OCI-M1 (cell line): ENCODE measurements at places on chromosomes 12 and 14.

- no peak for DNase-seq
These were observed 460.8 kb downstream of the BCAT1 start for GRCh38 chr12:24488091-24488596.

GRCh38 chr14:27995691-27996090 lies 770.9 kb upstream of the FOXG1 start:
- no peak for DNase-seq

DNA sequence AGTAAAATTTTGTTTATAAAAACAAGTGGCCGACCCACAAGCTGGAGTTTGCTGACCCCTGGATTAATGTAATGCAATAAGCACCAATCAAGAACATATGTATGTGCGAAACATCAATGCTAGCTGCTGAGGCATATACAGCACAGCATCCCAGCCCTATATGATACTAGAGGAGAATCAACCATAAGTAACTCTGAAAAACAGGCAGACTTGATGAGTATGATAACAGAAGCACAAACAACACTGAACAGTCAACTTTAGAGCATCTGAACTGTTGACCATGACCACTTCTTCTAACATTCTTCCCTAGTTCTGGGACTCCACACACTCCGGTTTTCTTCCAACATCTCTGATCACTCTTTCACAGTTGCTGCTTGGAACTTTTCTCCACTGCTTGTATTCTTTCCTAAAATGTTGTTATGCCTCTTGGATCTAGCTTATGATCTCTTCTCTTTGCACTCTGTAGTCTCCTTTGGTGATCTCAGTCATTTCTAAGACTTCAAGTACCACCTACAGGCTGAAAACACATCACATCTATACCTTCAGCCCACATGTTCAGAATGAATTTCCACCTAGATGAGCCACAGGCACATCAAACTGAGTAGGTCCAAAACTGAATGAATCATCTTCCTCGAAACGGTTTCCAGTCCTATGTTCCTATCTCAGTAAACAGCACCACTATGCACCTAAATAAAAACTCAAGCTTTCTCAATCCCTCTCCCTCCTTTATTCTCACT lies 57.2 kb downstream of the STXBP6 start:
- DNase-seq, result no peak

DNA sequence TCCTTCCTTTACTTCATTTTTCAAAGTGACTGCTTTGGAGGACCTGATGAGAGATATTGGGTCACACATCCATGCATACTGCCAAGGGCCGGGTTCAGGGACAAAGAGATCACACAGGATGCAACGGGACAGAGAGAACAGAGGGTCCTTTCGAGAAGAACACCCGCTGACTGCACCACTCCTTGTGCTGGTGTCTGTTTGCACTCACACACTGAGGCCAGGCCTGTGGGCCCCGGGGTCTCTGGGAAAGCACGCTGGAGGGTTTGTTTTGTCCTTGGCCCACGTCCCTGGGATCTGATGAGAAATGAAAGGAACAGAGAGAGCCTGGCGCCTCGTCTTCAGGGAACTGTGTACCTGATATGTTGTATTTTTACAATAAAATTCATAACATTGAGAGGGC lies 42.2 kb downstream of the PAH start:
- DNase-seq, result no peak

GRCh38 chr12:96571101-96571862 lies 81.9 kb downstream of the CFAP54 start:
- no peak for DNase-seq

GRCh38 chr14:55762595-55763232 lies 182.7 kb downstream of the KTN1 start:
- no peak for DNase-seq

DNA sequence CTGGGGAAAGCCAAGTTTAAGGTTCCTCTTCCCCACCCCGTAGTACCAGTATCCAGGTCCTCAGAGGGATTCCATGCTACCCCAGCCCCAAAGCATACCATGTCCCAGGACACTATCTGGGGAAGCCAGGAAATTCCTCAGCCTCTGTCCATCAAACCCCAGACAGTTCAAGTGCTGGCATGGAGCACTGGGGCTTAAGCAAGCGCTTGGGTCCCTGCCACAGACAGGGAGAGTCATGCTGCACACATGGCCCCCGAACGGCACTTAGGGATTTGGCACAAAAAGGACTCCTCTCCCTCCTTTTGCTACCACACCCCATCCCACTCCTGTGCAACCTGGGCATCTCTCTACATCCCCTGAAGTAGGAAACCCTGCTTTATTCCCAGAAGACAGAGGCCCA lies 21.8 kb downstream of the ADCY6 start:
- DNase-seq, result no peak

DNA sequence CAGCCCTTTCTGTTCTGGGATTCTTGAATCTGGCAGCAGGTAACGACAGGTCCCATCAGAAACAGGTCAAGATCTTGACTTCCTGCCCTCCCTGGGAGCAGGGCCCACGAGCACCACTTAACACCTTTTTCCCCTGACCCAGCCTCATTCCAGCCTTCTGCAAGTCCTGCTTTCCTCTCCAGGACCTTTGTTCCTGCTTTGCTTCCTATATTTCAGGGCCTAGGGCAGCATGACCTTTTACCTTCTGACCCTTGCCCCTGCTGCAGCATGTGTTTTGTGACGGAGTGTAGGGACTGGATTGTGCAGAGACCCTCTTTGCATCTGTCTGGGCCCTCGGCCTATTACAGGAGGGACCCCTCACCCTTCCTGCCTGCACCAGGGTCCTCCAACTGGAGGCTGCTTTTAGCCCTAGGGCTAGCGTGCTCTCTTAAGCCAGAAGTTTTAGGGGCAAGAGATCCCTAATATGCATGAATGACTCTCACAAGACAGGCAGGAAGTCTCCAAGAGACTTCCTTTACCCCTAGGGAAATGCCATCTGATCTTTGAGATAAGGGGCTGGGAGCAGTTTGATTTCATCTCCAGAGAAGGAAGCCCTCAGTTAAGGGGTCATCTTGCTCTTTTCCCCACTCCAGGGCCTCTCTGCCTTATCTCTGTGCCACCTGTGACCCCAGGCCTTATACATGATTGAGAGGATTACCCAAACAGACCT lies 209.4 kb upstream of the BCL2L14 start:
- no peak for DNase-seq

- DNase-seq, result no peak
These were observed 114.1 kb downstream of the FSCB start for GRCh38 chr14:44392984-44393383.

DNA sequence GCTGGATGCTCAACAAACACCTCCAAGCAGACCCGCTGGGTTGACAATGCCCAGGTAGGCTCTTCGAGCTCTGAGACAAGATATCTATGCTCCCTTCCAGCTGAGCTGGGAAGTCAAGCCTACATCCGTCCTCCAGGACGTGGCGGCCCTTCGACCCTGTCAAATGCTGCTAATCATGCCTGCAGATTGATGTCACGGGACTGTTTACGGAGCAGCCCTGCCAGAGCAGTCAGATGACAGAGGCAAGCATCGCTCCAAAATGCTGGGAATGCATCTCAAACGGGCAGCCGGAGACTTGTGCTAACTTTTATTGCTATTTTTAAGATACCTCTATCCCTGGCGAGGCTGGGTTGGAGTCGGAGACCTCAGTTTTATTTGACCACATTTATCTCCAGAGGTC lies 139.2 kb downstream of the NTF3 start:
- no peak for DNase-seq

GRCh38 chr12:132546647-132547046 lies 56.7 kb downstream of the FBRSL1 start:
- no peak for DNase-seq

DNA sequence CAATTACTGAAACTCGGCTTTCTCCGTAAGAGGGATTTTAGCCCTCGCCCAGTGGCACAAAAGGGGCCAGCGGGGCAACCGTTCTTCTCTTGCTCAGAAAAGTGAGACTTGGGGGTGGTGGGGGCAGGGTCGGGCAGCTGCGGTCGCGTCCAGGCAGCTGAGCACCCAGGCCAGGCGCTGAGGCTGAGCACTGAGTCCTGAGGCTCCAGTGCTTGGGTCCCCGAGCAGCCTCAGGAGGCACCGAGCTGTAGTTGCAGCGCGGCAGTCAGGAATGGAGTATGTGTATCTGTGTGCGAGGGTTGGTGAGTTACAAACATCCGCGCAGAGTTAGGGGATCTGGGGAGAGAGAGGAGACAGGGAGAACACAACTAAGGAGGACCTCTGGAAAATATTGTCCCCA lies 4.1 kb upstream of the HOXC6 start:
- DNase-seq, result no peak

DNA sequence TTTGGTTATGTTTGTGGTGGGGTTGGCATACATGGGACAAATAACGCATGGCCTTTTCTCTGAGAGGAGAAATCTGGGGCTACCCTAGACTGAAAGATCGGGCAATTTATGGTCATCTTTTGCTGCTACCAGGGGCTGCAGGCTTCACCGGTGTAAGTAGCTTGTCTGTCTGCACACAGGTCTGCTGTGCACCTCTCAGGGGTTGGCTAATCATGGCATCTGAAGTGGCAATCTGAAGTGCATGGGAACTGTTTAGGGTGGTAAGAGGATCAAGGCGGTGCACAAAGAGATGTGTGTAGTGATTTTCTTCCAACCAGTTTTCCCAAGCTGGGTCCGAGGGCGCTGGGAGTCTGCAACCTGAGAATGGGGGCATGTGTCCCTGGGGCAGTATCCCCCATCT lies 141.3 kb downstream of the EMP1 start:
- DNase-seq, result no peak

DNA sequence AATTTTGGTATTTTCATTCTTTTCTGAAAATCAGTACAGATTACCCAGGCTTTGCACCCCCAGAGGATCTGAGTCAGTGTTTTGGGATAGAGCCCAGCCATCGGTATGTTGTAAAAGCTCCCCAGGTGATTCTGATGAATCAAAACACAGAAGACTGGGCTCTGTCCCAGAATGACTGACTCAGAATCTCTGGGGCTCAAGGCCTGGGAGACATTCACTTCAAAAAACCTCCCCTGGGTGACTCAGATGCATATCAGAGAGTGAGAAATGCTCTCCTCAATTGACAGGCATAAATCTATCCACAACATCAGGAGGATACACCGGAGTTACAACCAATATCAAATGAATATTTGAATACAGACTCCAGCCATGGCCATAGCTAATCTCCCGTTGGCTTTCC lies 32.6 kb downstream of the SLC35F4 start:
- no peak for DNase-seq

DNA sequence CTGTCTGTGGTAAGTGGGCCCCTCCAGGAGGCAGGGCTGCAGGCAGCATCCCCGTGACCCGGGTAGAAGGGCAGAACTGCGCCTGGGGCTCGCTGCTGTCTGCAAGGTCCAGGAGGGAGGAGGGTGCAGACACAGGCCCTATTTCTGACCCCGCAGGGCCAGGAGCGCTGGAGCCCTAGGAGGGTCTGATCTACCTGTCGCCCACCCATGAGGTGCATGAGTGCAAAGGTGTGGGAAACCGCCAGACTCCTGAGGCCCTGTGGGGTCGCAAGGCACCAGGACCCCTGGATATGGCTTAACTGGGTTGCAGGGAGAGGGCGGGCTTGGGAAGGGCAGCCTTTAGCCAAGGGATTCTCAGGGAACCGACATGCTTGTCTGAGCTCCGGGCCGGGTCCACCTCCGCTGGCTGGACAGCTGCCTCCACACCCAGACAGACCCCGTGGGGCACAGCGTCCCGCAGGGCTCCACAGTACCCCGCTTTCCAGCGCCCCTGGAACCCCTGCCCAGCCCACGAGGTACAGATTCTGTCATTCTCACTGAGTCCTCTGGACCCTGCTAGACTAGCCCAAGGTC lies 72.9 kb upstream of the TSPAN11 start:
- DNase-seq, result no peak

GRCh38 chr14:59208224-59208814 lies 19.9 kb downstream of the DAAM1 start:
- no peak for DNase-seq

DNA sequence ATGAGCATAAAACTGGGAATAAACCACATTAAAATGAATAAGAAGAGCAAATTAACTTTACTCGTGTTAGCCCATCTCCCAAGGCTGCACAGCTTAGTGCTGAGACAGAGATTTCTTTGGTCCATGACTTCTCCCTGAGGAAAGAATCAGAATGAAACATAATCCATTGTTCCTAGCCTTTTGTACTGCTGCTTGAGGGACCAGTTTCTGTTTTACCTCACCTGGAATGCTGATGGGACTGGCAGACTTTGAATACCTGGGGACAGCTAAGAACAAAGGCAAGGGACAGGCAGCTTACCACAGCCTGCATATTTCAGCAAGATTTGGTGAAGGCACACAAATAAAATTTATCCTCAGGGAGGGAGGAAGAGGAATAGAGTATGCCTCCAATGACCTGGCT lies 401.6 kb downstream of the CCDC91 start:
- DNase-seq, result no peak

DNA sequence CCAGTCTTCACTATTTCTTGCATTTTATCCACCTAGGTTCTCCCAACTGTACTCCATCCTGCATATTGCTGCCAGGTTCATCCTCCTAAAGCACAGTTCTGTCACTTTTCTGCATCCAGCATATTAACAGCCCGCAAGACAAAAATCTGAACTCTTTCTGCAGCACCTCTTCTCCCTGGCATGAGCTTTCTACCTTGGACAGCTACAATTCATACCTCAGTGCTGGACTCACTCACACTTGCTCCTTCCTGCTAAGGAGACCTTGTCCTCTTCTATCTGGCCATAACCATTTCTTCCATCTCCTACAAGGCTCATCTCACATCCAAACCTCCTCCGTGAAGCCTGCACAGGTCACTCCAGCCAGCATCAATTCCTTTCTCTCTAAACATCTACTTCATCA lies 170.1 kb upstream of the GRIP1 start:
- DNase-seq, result no peak

DNA sequence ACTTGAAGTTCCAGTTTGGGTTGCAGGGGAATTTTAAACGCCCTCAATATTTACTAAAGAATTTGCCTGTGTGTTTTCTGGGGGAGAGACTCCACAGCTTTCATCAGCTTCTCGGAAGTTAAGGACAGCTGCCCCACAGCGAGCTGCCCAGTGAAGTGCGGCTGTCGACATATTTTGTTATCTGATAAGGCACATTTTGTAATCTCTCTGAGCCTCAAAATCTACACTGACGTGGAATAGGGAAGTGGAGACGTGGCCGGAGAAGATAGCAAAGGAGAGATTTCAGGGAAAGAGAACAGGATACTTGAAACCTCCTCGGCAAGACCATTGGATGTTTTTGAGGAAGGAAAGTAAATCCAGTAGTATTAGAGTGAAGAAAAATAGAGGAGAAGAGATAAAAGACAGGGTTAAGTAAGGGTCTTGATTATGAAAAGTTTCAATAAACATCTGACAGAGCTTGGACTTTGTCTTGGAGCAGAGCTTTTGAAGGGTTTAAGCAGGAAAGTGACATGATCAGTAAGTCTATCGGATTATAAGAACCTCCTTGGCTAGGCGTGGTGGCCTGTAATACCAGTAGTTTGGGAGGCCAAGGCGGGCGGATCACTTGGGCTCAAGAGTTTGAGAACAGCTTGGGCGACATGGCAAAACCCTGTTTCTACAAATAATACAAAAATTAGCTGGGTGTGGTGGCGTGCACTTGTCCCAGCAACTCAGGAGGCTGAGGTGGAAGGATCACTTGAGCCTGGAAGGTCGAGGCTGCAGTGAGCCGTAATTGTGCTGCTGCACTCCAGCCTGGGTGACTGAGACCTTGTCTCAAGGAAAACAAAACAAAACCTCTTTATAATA lies 1.1 kb downstream of the POLR3B start:
- DNase-seq, result peak; percentile 95

- DNase-seq, result no peak
These were observed 26.0 kb upstream of the LTBP2 start for GRCh38 chr14:74638066-74638465.

GRCh38 chr14:88417594-88417993 lies 32.1 kb downstream of the SPATA7 start:
- no peak for DNase-seq
